ENCODE measurements at places on chromosomes 3 and 15. TPM values are rescaled to one million over a fixed set of nuclear protein-coding genes. Genes with fewer than 3 reads are reported as not detected.

- H3K27ac ChIP-seq = no peak overlapping the region
- H3K36me3 ChIP-seq = peaks cover 16% of the 10 kb centered on the region
- H3K4me3 ChIP-seq = no peak overlapping the region
These were observed 39.7 kb downstream of the C3orf62 start for GRCh38 chr3:49237344-49237743.

DNA sequence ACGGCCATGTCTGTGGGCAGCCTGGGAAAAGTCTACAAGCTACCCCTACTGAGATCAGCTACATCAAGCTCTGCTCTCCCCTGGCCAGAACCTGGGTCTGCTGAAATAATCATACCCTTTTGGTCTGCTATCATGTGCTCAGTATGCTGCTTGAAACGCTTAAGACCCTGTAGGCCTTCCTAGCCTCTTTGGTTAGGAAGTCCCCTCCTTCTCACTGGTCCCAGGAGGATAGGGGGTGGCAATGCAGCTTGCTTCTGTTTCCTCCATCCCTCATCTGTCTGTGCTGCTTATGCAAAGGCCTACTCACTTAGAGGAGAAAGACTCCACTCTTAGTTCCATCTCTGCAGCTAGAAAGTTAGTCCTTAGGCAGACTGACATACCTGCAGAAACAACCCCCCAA is 118.2 kb upstream of the RASGRP1 start:
- DNase-seq = no peak
- H3K4me1 ChIP-seq = peaks cover 28% of the 10 kb centered on the region
- no peak overlapping the region for H3K27ac ChIP-seq
- H3K36me3 ChIP-seq = no peaks in the 10 kb centered on the region
- H3K27me3 ChIP-seq = no peaks in the 10 kb centered on the region

DNA sequence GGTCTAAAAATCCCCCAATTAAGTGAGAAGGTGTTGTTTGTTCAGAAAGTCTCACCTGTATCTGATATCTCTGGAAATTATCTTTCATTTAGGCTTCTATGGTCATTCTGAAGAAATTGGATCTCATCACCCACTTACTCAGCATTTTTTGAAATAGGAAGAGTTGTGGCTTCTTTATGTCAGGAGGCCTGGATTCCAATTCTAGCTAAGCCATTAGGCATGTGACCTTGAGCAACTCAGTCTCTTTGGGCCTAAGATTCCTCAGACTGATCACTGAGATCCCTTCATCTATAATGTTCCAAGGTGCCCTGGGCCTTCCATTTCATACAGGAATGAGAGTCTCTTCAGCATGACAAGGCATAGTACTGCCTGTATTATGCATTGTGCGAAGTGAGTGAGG is 70.3 kb downstream of the ARHGEF26 start:
- H3K27me3 ChIP-seq = no peaks in the 10 kb centered on the region
- peaks cover 8% of the 10 kb centered on the region for H3K36me3 ChIP-seq
- no peak overlapping the region for H3K4me3 ChIP-seq
- H3K4me1 ChIP-seq = no peaks in the 10 kb centered on the region
- no peak for DNase-seq

DNA sequence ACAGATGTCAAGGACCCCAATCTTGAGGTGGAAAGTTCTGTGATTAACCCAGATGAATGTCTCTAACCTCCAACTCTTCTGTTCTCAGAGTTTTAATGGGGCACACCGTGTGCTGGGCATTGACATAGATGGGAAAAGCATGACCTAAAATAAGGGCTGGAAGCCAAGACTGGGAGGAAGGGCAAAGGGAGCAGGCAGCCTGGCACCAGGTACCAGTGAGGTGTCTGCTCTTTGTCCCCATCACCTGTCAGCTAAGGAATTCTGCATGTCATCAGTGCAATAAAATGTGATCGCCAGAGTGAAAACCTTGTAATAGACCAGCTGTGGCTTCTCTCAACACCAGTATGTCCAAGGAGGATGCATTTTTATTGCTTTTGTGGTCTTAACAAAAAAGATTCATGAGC is 143.5 kb upstream of the TPM1 start:
- no peaks in the 10 kb centered on the region for H3K27me3 ChIP-seq
- H3K4me3 ChIP-seq = no peak overlapping the region
- peaks cover 82% of the 10 kb centered on the region for H3K4me1 ChIP-seq
- no peaks in the 10 kb centered on the region for H3K36me3 ChIP-seq
- no peak for DNase-seq
- H3K27ac ChIP-seq = peak overlapping the region; percentile 99

DNA sequence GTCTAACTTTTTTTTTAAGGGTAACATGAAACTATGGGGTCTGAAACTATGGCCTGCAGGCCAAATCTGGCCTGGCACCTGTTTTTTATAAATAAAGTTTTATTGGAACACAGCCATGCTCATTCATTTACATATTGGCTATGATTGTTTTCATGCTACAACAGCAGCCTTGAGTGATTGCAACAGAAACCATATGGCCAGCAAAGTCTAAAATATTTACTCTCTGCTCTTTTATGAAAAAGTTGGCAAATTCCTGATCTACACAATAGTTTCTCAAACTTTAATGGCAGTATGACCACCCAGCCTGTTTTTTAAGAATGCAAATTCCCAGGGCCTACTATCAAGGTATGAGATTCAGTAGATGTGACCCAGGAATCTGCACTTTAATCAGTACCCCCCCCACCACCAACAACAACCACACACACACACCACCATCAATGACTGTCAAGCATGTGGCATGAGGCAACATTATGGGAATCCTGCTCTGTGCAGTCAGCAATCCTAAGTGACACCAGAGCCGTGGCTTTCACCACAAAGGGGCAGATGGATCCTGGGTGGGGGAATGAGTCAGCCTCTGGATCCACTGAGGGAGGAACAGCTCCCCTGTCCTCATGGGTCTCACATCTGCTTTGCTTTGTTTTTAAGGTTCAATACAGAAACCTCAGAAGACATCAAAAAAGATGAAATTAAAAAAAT is 142.8 kb downstream of the NTRK3 start:
- no peak overlapping the region for H3K27ac ChIP-seq
- DNase-seq = no peak
- peaks cover 48% of the 10 kb centered on the region for H3K27me3 ChIP-seq
- no peaks in the 10 kb centered on the region for H3K36me3 ChIP-seq

DNA sequence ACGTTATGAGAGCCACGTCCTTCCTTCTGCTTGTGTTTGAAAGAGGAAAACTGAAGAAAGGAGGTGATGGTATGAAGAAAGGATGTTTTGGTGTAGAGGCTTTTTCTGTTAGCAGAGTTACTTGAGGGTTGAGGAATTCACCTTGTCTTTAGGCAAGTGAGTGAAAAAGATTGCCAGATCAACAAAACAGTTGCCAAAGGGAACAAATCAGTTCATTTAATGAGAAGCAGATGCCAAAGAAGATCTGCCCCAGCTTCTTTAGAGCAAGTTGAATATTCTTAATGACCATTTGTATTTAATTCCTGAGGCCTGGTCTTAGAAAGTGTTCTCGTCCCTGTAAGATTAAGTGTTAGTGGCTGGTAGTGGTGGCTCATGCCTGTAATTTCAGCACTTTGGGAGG is 2.6 kb downstream of the CHCHD6 start:
- H3K4me3 ChIP-seq = no peak overlapping the region
- peaks cover 8% of the 10 kb centered on the region for H3K36me3 ChIP-seq
- peaks cover 16% of the 10 kb centered on the region for H3K4me1 ChIP-seq

GRCh38 chr3:31213869-31214486 is 318.7 kb upstream of the STT3B start:
- no peak overlapping the region for H3K27ac ChIP-seq
- no peak overlapping the region for H3K4me3 ChIP-seq
- H3K27me3 ChIP-seq = peaks cover 5% of the 10 kb centered on the region

DNA sequence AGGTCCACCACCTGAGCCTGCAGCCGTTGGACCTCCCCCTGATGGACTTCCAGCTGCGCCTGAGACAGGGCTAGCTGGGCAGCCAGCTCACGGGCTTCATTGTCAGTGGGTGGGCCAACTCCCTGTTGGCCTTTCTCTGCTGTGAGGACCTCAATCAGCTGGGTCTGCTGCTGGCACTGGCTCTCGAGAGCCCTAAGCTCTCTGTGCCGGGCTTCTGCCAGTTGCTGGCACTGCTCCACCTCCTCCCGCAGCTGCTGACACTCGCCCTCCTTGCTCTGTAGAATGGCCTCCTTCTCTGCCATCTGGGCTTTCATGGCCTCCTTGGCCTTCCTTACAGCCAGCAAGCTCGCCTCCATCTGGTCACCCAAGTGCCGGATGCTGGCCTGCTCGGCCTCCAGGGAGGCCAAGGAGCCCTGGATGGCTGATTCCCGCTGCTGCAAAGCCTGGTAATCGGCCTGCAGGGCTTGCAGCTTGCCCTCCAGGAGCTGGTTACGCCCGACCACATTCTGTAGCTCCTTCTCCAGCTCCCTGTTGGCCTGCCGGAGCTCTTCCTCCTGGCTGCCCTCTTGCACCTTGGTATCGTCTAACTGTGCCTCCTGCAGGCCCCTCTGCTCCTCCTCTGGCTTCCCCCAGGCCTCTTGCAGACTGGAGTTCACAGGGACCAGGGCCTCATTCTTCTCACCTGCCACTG is 23.8 kb downstream of the CXCR6 start:
- no peak overlapping the region for H3K27ac ChIP-seq
- DNase-seq = no peak
- H3K4me3 ChIP-seq = no peak overlapping the region
- H3K4me1 ChIP-seq = peaks cover 7% of the 10 kb centered on the region
- H3K36me3 ChIP-seq = peaks cover 40% of the 10 kb centered on the region

GRCh38 chr15:89845305-89845893 is 30.7 kb upstream of the ANPEP start:
- no peaks in the 10 kb centered on the region for H3K27me3 ChIP-seq
- peak overlapping the region; percentile 90 for H3K27ac ChIP-seq
- peaks cover 29% of the 10 kb centered on the region for H3K36me3 ChIP-seq

GRCh38 chr3:71120012-71120411 is 463.5 kb downstream of the FOXP1 start:
- no peaks in the 10 kb centered on the region for H3K27me3 ChIP-seq
- DNase-seq = no peak
- H3K4me1 ChIP-seq = peaks cover 18% of the 10 kb centered on the region
- no peak overlapping the region for H3K4me3 ChIP-seq

DNA sequence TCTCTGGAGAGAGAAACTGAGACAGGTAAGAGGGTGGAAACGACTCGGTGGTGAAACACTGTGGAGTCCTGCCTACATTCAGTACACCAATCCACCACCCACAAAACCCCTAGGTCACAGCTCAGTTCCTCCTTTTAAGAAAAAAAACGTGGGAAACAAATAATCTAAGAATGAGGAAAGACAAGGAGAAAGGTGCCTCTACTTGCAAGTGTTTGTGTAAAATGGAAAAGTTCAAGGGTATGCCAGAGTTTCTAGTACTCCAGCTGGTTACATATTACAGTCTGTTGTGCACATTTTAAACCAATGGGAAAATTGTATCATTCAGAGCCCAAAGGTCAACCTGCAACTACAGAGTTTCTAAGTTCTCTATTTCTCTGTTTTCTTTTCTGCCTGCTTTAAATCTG is 32.2 kb downstream of the HGD start:
- H3K27me3 ChIP-seq = no peaks in the 10 kb centered on the region
- no peak overlapping the region for H3K4me3 ChIP-seq
- H3K36me3 ChIP-seq = no peaks in the 10 kb centered on the region
- peaks cover 6% of the 10 kb centered on the region for H3K4me1 ChIP-seq
- no peak overlapping the region for H3K27ac ChIP-seq

DNA sequence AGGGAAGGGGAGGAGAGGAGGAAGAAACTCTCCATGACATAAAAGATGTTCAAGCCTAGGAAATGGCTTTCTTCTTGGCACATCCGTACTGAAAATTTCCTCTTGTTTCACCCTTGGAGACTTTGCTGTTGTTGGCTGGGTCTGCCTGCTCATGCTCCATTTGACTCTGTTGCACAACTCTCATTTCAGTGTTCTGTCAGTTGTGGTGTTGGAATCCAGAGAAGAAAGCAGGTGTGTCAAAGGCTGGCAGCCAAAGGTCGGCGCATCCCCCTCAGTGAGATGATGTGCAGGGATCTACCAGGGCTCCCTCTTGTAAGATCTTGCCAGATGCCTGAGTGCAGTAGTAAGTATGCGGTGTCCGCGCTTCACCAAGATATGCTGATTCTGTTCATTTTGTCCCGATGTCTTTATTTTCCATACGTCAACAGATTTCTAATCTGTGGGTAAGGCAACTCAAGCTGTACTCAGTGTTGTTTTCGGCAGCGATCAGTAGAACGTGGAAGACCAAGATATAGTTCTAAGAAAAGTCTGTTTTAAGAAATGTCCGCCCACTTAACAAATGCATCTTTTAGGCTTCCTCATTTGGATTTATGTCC is 265.2 kb upstream of the GOLGA6L4 start:
- H3K36me3 ChIP-seq = peaks cover under 1% of the 10 kb centered on the region
- no peak overlapping the region for H3K27ac ChIP-seq

- no peaks in the 10 kb centered on the region for H3K36me3 ChIP-seq
- no peak for DNase-seq
- H3K4me3 ChIP-seq = no peak overlapping the region
- no peaks in the 10 kb centered on the region for H3K27me3 ChIP-seq
- H3K27ac ChIP-seq = no peak overlapping the region
- no peaks in the 10 kb centered on the region for H3K4me1 ChIP-seq
These were observed 140.2 kb downstream of the POLQ start for GRCh38 chr3:121405631-121406030.

GRCh38 chr3:31906182-31906581 is 74.9 kb downstream of the OSBPL10 start:
- H3K4me1 ChIP-seq = peaks cover 2% of the 10 kb centered on the region
- H3K4me3 ChIP-seq = no peak overlapping the region
- no peak overlapping the region for H3K27ac ChIP-seq

GRCh38 chr15:75031848-75032247 is 8.5 kb downstream of the PPCDC start:
- peak overlapping the region; percentile 88 for H3K27ac ChIP-seq
- no peaks in the 10 kb centered on the region for H3K27me3 ChIP-seq
- DNase-seq = no peak
- H3K36me3 ChIP-seq = peaks cover 8% of the 10 kb centered on the region
- H3K4me1 ChIP-seq = peaks cover 43% of the 10 kb centered on the region

- H3K4me1 ChIP-seq = peaks cover 24% of the 10 kb centered on the region
- DNase-seq = no peak
- no peak overlapping the region for H3K27ac ChIP-seq
- H3K36me3 ChIP-seq = peaks cover 48% of the 10 kb centered on the region
- no peaks in the 10 kb centered on the region for H3K27me3 ChIP-seq
- no peak overlapping the region for H3K4me3 ChIP-seq
These were observed 44.7 kb downstream of the BOC start for GRCh38 chr3:113255854-113256615.

- H3K36me3 ChIP-seq = peaks cover 47% of the 10 kb centered on the region
- DNase-seq = no peak
- H3K4me1 ChIP-seq = peaks cover 8% of the 10 kb centered on the region
These were observed 68.7 kb downstream of the AP4E1 start for GRCh38 chr15:50977162-50977561.

GRCh38 chr3:59247402-59247841 is 197.6 kb upstream of the CFAP20DC start:
- H3K27ac ChIP-seq = no peak overlapping the region
- H3K4me3 ChIP-seq = no peak overlapping the region
- peaks cover 45% of the 10 kb centered on the region for H3K4me1 ChIP-seq

GRCh38 chr15:62099094-62099601 is 32.4 kb downstream of the C2CD4A start:
- peaks cover 15% of the 10 kb centered on the region for H3K27me3 ChIP-seq
- H3K36me3 ChIP-seq = no peaks in the 10 kb centered on the region
- peaks cover 3% of the 10 kb centered on the region for H3K4me1 ChIP-seq

- DNase-seq = no peak
- H3K4me3 ChIP-seq = no peak overlapping the region
- peak overlapping the region; percentile 84 for H3K27ac ChIP-seq
- no peaks in the 10 kb centered on the region for H3K27me3 ChIP-seq
- H3K36me3 ChIP-seq = no peaks in the 10 kb centered on the region
- peaks cover 55% of the 10 kb centered on the region for H3K4me1 ChIP-seq
These were observed 104.0 kb downstream of the VGLL4 start for GRCh38 chr3:11539677-11540076.

The NOP10 gene
- 88.9 TPM for total RNA-seq

The ZPLD1 gene
- total RNA-seq = not detected

The ANKRD63 gene
- 0.31 TPM for total RNA-seq

The WDR93 gene
- 0.34 TPM for total RNA-seq

The FAM107A gene
- total RNA-seq = not detected

The NAALADL2 gene
- 27.9 TPM for total RNA-seq

The CHRNA3 gene
- total RNA-seq = 2.4 TPM

The IL17RD gene
- 27.5 TPM for total RNA-seq

All from mesothelial cell of epicardium (in vitro differentiated cells).